ENCODE measurements at places on chromosomes 7 and 10. TPM values are rescaled to one million over a fixed set of nuclear protein-coding genes. Genes with fewer than 3 reads are reported as not detected.

Gene TRIM4
- 28.9 TPM for total RNA-seq

Gene CYP2E1
- 0.18 TPM for total RNA-seq

Gene CPA2
- not detected for total RNA-seq

Gene WNT8B
- not detected for total RNA-seq

Gene SPDYE9
- total RNA-seq, result not detected

Gene VPS50
- 31.0 TPM for total RNA-seq

Gene STX1A
- 8.4 TPM for total RNA-seq

Gene ADIRF
- 35.6 TPM for total RNA-seq

Gene FZD8
- total RNA-seq, result 2.0 TPM

Gene ANKRD61
- total RNA-seq, result not detected

Gene VPS37D
- 3.7 TPM for total RNA-seq

Gene CFAP58
- total RNA-seq, result not detected

Gene GCK
- 2.7 TPM for total RNA-seq

Gene TCERG1L
- total RNA-seq, result not detected

Gene PSD
- total RNA-seq, result 14.1 TPM

Gene IFIT1B
- total RNA-seq, result not detected

Gene SCRN1
- 81.6 TPM for total RNA-seq

Gene MSMB
- not detected for total RNA-seq

Gene SYT15
- total RNA-seq, result not detected

Gene ANKRD1
- total RNA-seq, result 0.58 TPM

Gene SEMA4G
- 0.29 TPM for total RNA-seq

Gene NANOS1
- total RNA-seq, result under 0.01 TPM

Gene CYP2C18
- total RNA-seq, result not detected

Gene HOXA2
- total RNA-seq, result 0.53 TPM

Gene ATG9B
- not detected for total RNA-seq

Gene ERCC6
- total RNA-seq, result 7.4 TPM
